ENCODE measurements at places on chromosomes 1 and 21. TPM values are rescaled to one million over a fixed set of nuclear protein-coding genes. Genes with fewer than 3 reads are reported as not detected.

Gene OR2T35
- not detected for total RNA-seq

Gene MYOG
- total RNA-seq, result not detected

Gene KRTAP27-1
- total RNA-seq, result not detected

Gene RAB29
- 17.1 TPM for total RNA-seq

Gene AMPD2
- 31.4 TPM for total RNA-seq

Gene CCDC185
- total RNA-seq, result not detected

Gene FALEC
- not detected for total RNA-seq

Gene TIPRL
- 43.5 TPM for total RNA-seq

Gene GPR3
- 2.1 TPM for total RNA-seq

Gene FAM151A
- not detected for total RNA-seq

Gene TPTE
- total RNA-seq, result not detected

Gene ATP6V1G3
- total RNA-seq, result not detected

Gene PDZK1IP1
- 0.30 TPM for total RNA-seq

Gene FASLG
- total RNA-seq, result not detected

Gene TMEM200B
- 1.8 TPM for total RNA-seq

Gene SYPL2
- 0.05 TPM for total RNA-seq

Gene SAMD13
- total RNA-seq, result 2.9 TPM

Gene NTMT2
- total RNA-seq, result not detected

Gene HENMT1
- 3.6 TPM for total RNA-seq

Gene CGN
- 1.5 TPM for total RNA-seq

Gene OPRD1
- not detected for total RNA-seq

Gene SLC37A1
- 8.8 TPM for total RNA-seq

Gene DENND4B
- total RNA-seq, result 23.9 TPM

Gene ATP13A2
- 64.5 TPM for total RNA-seq

Gene NPL
- total RNA-seq, result 1.1 TPM

Gene WARS2
- total RNA-seq, result 10.0 TPM

Gene S1PR1
- 241 TPM for total RNA-seq

Gene VSIG8
- total RNA-seq, result not detected

Gene RIIAD1
- total RNA-seq, result not detected

Gene CNIH3
- 0.39 TPM for total RNA-seq

Gene GFI1
- total RNA-seq, result not detected

Gene MFAP2
- total RNA-seq, result 36.8 TPM

Gene NBPF9
- 7.4 TPM for total RNA-seq

Gene SLC9C2
- not detected for total RNA-seq

Gene LRRC39
- total RNA-seq, result 0.13 TPM

Gene TCEA3
- 0.40 TPM for total RNA-seq

Gene CLDN19
- not detected for total RNA-seq

Gene CYP2J2
- not detected for total RNA-seq

Gene SHISAL2A
- total RNA-seq, result not detected

Gene SLAMF6
- not detected for total RNA-seq

Gene SUSD4
- total RNA-seq, result not detected

Gene NCF2
- total RNA-seq, result 0.05 TPM

Gene BCAR3
- total RNA-seq, result 51.5 TPM

Gene GSTM3
- 27.5 TPM for total RNA-seq

Gene CNR2
- not detected for total RNA-seq

Gene S100A9
- not detected for total RNA-seq

Gene GJA4
- 0.33 TPM for total RNA-seq

Gene PGBD5
- total RNA-seq, result not detected

Gene INKA2
- total RNA-seq, result 4.4 TPM

Gene CFAP74
- not detected for total RNA-seq

Gene HCRTR1
- 0.13 TPM for total RNA-seq

Gene GCSAML
- not detected for total RNA-seq

Gene SPTA1
- total RNA-seq, result 0.20 TPM

Gene AK5
- 9.5 TPM for total RNA-seq

Gene RGS7
- 0.30 TPM for total RNA-seq

Data from mammary microvascular endothelial cell (primary cell).